NCI-H524 treated with DMSO at 0.1 percent for 48 hours (cell line): ENCODE measurements at places on chromosomes 16 and 17.
A peak's percentile ranks its signal among the peaks of the same experiment; 100 is the strongest.

GRCh38 chr16:85915125-85915845, 16.3 kb downstream of the IRF8 start:
- DNase-seq, result no peak

DNA sequence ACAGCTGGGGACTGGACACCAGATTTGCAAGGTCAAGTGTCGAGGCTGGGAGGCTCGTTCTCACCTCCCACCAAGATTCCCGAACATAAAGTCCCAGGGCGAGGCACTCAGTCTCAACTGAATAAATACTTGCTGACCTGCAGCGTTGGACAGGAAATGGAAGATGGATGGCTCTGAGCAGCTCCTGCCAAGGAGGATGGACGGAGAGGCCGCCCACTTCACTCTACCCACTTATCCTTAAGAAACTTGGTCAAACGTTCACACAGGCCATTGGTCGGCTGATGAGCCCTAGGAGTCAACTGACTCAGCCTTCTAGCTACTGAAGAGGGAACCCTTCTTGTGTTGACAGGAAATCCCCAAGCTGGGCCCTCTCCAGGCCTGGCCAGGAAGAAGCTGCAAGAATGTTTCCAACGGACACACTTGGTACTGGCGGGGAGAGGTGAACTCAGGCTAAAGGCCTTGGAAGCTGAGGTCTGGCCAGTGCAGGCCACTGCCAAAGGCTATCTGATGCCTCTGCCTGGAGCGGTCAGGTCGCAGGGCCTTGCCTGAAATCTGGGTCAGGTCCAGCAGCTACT, 50.0 kb downstream of the VAC14 start:
- no peak for DNase-seq

GRCh38 chr17:70604854-70605253, 435.5 kb downstream of the KCNJ2 start:
- no peak for DNase-seq

- no peak for DNase-seq
These were observed 23.7 kb downstream of the COX11 start for GRCh38 chr17:54944796-54945195.

- no peak for DNase-seq
These were observed 12.6 kb downstream of the ACTG1 start for GRCh38 chr17:81500047-81500446.

DNA sequence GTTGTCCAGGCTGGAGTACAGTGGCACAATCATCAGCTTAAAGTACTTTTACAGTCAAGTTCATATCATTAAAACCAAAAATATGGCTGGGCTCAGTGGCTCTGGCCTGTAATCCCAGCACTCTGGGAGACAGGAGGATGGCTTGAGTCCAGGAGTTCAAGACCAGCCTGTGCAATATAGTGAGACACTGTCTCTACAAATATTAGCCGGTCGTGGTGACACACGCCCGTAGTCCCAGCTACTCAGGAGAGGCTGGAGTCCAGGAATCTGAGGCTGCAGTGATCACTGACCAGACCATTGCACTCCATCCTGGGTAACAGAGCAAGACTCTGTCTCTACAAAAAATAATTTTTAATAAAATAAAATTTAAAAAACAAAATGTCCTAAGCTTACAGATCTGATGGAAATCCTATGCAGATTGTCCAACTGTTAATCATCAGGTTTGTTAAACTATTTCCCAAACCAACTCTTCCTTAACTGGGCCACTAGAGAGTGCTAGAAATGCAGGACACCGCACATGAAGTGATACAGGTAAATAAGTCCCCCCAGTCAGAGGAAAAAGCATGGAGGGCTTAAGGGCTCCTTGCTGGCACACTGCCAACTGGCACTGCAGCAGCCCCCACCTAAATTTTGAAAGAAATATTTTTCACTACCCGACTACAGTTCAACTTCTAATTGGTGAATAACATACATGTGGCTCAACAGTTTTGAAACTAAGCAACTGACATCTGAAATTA, 2.8 kb downstream of the USP22 start:
- peak; percentile 15 for DNase-seq

DNA sequence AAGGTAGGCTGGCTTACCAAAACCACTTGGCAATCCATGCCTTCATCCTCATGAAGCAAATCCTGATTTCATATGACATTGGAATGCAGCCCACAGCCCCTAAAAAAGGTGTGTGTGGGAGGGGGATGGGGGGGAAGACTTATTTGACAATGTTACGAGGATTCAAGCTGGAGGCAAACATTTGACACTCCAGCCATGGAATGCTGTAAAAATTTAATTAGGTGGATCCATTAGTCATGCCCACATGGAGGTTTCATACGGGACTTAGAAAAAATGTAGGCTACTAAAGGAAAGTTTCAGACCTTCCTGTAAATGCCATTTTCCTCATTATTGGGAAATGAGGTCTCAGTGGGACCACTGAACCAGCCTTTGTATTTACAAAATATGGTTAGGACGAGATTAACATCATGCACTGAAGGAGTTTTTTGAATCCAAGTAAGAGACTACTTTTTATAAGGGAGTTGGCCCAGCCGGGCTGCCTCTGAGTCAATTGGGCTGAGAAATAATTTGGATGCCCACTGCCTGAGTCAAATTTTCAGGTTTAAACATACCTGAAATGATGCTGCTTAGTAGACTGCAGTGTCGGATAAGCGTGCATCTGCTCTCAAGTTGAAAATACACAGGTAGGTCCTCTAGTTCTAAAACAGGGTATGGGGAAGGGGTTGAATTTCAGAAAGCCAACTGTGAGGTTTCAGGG, 44.6 kb upstream of the MAF start:
- DNase-seq, result no peak

DNA sequence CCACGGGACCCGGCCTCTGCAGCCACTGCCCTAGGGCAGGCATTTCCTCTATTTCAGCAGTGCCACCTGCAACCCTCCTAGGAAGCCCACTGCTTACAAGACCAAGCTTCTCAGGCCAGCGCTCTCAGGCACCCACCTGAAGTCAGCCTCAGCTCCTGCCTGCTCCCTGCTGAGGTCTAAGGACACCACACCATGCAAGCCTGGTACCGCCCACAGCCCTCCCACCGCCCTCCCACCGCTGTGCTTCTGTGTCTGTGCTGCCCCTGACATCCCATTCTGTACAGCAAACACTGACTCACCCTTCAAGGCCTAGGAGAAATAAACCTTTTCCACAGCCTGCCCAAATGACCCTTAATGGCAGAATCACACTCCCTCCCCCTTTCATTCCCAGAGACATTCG, 6.3 kb downstream of the CLUH start:
- DNase-seq, result no peak

- DNase-seq, result no peak
These were observed 2.0 kb upstream of the ALDH3A1 start for GRCh38 chr17:19750020-19750572.

DNA sequence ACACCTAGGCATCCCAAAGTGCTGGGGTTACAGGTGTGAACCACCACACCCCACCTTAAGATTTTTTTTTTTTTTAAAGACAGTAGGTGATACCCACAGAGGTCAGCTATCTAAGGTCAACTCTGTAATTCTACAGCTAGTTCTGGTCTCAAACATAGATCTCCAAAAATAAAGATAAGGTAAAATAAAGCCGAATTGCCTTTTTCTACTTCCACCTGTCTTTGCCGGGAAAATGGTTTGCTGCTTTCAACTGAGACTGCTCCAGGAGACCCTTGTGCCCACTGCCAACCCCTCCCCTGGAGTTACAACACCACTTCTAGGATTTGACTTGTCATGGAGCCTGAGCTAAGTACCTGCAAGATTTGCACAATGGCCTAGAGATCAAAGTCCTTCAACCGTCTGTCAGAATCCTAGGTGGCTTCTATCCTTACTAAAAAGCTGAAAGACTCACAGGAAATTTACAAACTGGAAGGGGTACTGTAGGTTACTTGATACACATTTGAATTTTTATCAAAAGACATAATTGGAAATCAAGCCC, 4.7 kb upstream of the CNOT1 start:
- peak; percentile 58 for DNase-seq

DNA sequence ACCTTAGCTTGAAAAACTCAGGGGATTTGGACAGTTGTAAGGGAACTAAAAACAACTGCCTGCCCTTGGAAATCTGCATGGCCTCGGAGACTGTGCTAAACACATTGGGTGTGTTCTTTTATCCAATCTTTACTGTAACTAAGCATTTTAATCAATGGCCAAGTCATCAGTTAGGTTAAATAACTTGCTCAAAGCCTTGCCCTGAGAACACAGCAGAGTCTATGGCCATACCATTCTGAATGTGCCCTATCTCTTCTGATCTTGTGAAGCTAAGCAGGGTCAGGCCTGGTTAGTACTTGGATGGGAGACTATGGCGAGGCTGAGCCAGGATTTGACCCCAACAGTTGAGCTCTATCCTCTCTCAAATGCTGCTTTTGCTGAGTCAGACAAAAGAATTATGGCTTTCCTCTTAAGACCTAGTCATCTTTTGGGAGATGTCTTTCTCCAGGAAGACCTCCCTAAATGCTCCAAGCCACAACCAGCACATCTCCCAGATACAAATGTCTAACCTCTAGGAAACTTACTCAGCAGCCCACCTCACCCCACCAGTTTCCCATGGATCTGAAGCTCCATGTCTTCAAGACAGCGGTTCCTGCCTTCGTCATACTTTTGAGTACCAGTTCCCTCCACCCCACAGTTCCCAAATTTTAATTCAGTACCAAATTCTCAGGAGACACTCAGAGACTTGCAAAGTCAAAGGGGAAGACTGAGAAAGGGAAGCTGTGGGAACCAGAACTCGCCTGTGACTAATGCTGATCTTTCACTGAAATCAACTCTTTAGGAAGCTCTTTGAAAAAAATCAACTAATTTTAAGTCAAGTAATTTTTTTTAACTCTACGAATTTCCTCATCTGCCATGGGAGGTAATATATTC, 336.1 kb downstream of the MAF start:
- DNase-seq, result no peak

DNA sequence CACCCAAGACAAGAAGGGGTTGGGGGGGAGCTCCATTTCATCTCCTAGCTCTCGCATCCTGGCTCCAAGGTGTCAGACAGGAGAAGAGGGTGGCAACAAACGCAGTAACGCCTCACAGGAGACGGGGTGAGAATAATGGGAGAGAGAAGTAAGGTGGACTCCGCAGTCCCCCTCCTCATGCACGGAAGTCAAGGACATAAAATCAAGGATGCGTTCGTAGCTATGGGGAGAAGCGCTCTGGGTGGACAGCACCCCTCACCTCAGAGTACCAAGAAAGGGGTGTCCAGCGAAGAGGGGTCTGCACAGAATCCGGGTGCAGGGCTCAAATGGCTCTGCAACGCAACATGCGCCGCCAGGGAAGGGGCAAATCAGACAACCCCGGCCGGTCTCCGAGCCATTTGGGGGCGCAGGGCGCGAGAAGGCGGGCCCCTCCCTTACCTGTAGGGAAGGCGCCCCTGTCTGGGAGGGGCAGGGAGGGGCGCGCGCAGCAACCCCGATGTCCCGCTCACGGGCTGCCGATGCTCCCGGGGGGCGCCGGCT, 555 bp downstream of the HDAC5 start:
- no peak for DNase-seq

DNA sequence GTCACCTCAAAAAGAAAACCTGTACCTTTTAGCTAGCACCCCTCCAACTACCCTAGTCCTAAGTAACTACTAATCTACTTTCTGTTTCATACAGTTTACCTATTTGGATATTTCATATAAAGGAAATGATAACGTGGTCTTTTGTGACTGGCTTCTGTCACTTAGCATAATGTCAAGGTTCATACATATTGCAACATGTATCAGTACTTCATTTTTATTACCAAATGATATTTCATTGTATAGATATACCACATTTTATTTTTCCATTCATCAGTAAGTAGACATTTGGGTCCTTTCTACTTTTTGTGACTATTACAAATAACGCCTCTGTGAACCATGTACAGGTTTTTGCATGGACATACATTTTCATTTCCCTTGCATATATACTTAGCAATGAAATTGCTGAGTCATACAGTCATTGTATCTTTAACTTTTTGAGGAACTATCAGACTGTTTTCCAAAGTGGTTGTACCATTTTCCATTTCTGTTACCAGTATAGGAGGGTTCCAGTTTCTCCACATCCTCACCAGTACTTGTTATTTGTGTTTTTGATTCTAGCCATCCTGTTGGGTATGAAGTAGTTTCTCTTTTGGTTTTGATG, 23.7 kb downstream of the MOSMO start:
- no peak for DNase-seq

DNA sequence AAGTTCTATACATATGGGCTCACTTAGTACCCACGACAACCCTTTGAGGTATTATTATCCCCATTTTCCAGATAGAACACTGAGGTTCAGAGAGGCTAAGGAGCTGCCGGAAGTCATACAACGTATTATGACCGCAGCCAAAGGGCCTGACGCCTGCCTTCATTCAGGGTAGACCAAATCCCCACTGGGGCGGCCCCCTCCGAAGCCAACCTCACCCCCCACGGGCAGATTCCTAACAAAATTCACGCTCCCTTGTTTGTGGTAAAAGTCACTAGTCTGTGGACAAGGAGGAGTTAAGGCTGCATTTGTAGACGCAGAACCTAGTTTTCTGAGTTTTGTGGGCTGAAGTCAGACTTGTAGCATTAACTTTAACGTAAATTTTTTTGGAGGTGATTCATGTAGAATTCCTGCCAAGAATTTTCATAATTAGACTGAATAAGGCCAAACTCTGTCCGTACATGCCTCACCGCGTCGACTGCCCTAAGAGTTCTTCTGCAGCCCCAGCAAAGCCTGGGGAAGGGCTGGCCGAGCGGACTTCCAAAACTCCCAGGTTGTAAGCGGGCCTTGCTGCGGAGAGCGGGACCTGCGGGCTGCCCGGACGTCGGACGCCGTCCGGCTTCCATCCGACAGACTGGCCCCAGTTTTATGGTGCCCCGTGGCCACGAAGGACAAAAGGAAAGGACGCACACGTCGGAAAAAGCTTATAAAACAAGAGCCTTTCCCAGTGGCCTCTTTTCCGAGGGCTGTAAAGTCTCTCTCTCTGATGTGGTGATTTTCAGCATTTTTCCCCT, 75.7 kb downstream of the NXN start:
- no peak for DNase-seq

DNA sequence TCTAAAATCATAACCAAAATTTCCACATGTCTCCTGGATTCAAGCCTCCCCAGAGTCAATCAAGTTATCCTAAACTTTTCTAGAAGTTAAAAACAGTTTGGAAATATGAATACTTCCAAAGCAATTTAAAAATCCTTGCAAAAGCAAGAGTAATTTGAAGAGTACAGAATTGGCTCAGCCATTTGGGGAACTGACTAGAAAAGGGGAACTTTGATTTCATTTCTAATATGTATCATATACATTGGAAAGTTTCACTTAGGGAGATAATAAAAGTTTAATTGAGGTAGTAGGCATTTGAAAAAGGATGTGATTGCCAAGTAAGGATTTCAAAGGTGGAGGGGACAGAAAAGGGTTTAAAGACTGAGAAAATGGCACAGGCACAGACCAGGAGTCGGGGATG, 9.0 kb upstream of the SLFN12L start:
- no peak for DNase-seq

- no peak for DNase-seq
These were observed 88.2 kb upstream of the HAS3 start for GRCh38 chr16:69017036-69017783.

GRCh38 chr17:17648762-17649161, 32.5 kb upstream of the RAI1 start:
- DNase-seq, result no peak
